ENCODE measurements at places on chromosomes 2 and 18.

- H3K27ac ChIP-seq = no peak overlapping the region
- peaks cover 4% of the 10 kb centered on the region for H3K4me1 ChIP-seq
- no peak overlapping the region for H3K4me3 ChIP-seq
- DNase-seq = no peak
Measured at GRCh38 chr2:134433469-134433868, 179.6 kb downstream of the MGAT5 start.

- no peak for DNase-seq
- H3K4me1 ChIP-seq = peaks cover 3% of the 10 kb centered on the region
- no peaks in the 10 kb centered on the region for H3K36me3 ChIP-seq
Measured at GRCh38 chr2:95049961-95050360, 24.5 kb downstream of the MAL start.

DNA sequence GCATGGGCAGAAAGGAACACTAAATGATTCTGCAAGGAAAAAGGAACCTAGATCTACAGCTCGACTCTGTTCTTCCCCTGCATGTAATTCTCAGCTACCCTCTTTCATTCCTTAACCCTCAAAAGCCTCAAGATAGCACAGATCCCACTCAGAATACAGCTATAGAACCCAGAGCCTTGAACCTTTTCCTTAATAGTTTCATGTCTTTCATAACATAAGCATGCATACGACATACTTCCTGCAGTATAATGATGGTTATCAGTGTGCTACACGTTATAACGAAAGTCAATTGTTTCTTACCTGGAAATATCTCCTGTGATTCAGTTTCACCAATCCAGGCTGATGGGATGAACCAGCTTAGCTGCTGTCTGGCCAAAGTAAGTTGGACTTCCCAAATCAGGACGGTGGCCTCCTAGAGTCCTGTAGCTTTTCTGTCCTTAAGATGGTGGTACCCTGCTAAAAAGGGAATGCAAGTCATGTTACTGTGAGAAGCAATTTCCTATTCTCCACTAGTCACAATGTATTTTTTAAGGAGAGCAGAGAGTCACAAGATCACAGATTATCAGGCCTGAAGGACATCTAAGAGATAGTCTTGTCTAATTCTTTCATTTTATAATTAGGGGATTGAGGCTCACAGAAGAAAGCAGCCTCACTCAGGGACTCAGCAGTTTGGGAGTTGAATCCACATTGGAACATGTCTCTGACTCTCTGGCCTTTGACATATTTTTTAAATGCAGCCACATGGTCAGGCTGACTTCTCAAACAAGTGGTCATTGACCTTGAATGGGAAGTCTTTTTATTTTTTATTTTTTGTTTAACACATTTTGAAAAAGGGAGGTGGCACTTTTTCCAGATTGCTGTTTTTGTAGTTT lies 41.8 kb downstream of the CYRIA start:
- peaks cover 47% of the 10 kb centered on the region for H3K27me3 ChIP-seq
- no peaks in the 10 kb centered on the region for H3K4me1 ChIP-seq
- H3K36me3 ChIP-seq = no peaks in the 10 kb centered on the region
- no peak overlapping the region for H3K27ac ChIP-seq
- no peak for DNase-seq
- H3K4me3 ChIP-seq = no peak overlapping the region

DNA sequence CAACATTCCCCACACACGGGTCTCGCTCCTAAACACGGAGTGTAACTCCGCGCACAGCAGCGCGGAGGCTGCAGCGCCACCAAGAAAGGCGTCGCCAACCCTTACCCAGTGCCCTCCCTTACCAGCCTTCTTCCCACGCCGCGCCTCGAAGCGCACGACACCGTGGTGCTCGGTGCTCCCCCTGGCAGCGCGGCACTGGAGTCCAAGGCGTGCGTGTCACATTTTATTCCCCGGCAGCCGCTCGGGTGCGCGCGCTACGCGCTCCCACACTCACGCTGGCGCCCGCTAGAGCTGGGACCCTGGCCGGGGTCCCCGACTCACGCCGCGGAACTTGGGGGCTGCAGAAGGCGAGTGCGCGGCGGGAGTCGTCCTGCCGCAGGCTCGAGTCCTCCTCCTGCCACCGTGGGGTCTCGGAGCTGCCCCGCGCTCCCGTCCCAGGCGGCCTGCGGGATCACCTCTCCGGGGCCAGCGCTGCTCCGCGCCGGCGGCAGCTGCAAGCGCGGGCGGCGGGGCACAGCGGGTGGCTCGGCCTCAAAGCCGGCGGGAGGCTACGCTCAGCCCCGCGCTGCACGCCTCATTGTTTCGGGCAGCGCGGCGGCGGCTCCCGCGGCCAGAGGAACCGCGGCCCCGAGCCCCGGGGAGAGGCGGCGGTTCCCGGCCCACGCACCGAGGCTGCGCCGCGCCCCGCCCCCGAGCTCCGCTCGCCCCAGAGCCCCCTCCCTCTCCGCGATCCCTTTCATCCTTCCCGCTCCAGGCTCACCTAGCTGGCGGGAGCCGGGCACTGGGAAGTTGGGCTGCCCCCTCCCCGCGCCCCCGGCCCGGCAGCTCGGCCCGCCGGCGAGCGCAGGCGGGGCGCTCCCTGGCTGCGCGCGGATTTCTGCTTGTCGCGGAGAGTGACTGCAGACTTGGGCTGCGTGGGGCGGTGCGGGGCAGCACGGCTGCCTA lies at the start of gene ST6GAL2:
Gene ST6GAL2 (minus strand): TSS at position 197 of the 945 bp plus-strand sequence. CDS start 42,190 bp downstream, outside the sequence.
- no peaks in the 10 kb centered on the region for H3K36me3 ChIP-seq
- DNase-seq = no peak
- H3K27ac ChIP-seq = no peak within 1 kb of the TSS
- H3K4me3 ChIP-seq = no peak within 1 kb of the TSS
- H3K4me1 ChIP-seq = no peaks in the 10 kb centered on the region

DNA sequence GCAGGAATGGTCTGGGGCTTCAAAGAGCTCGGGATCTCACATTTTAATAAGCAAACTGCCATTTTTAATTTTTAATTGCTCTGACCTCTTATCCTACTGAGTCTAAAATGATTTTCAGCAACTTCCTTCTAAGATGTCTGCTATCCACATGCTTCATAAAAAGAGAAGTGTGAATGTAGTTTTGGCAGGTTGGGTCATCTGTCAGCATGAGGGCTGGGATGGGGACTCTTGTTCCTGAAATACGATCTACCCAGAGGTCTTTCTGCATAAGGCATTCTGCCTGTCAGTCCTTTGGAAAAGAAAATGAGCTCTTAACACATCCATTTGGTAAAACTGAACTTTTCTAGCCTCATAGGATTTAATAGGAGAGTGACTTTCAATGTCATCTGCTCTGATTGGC lies 252.8 kb upstream of the APCDD1 start:
- H3K27ac ChIP-seq = no peak overlapping the region
- no peak overlapping the region for H3K4me3 ChIP-seq
- no peaks in the 10 kb centered on the region for H3K27me3 ChIP-seq
- no peaks in the 10 kb centered on the region for H3K4me1 ChIP-seq
- DNase-seq = no peak
- H3K36me3 ChIP-seq = no peaks in the 10 kb centered on the region

GRCh38 chr2:150110548-150110947 lies 376.9 kb downstream of the RND3 start:
- no peaks in the 10 kb centered on the region for H3K27me3 ChIP-seq
- no peak overlapping the region for H3K4me3 ChIP-seq
- no peak for DNase-seq
- no peaks in the 10 kb centered on the region for H3K4me1 ChIP-seq

Measured in HCT116 (cell line).